Activated CD4-positive, alpha-beta memory T cell treated with anti-CD3 and anti-CD28 coated beads for 36 hours (primary cell): ENCODE measurements at places on chromosomes 12 and 14. TPM values are rescaled to one million over a fixed set of nuclear protein-coding genes. Genes with fewer than 3 reads are reported as not detected.

Gene OR6C2
- not detected for total RNA-seq

Gene PAPLN
- 0.62 TPM for total RNA-seq

Gene HOXC10
- not detected for total RNA-seq

Gene KRT1
- total RNA-seq: not detected

Gene RNASE3
- not detected for total RNA-seq

Gene CLEC14A
- total RNA-seq: not detected

Gene CD163L1
- not detected for total RNA-seq

Gene ARMH4
- not detected for total RNA-seq

Gene IL31
- 4.0 TPM for total RNA-seq

Gene BTG1
- total RNA-seq: 144 TPM

Gene ACRBP
- total RNA-seq: 0.63 TPM

Gene PRKD1
- total RNA-seq: not detected

Gene TDRD9
- 0.19 TPM for total RNA-seq

Gene CYP46A1
- 0.21 TPM for total RNA-seq

Gene NR1H4
- not detected for total RNA-seq

Gene TMEM117
- 1.7 TPM for total RNA-seq

Gene HOXC5
- not detected for total RNA-seq

Gene LRP1-AS
- not detected for total RNA-seq

Gene NRL
- total RNA-seq: 1.9 TPM

Gene WNT5B
- total RNA-seq: not detected

Gene RERG
- not detected for total RNA-seq

Gene TMEM30B
- total RNA-seq: 1.6 TPM

Gene CLEC4C
- not detected for total RNA-seq

Gene SLC5A8
- not detected for total RNA-seq

Gene ACYP1
- total RNA-seq: 45.8 TPM

Gene VASH1
- 6.1 TPM for total RNA-seq

Gene FSCB
- not detected for total RNA-seq

Gene PCED1B
- 133 TPM for total RNA-seq

Gene PMCH
- total RNA-seq: 0.59 TPM

Gene MYO1H
- total RNA-seq: not detected

Gene FLRT2
- total RNA-seq: not detected
